Colonic mucosa (tissue), 4 donors: ENCODE measurements at places on chromosomes 4 and X.

DNA sequence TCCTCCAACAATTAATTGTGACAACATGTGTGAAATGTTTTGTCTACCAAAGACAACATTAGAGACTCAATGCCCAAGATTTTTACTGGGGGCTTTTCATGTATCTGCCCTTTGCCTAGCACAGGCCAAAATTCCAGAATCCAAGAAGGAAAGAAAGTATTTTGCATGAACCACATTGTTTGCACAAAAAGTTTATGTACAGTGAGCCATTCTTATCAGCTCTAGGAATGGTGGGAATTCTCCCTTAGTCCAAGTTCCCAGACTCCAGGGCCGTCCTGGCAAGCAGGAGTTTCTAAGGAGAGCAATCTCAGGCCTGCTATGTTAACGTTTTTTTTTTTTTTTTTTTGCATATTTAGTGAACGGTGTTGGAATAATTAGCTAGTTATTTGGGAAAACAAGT is 21.6 kb downstream of the GPRASP1 start:
- H3K4me1 ChIP-seq = no peaks in the 10 kb centered on the region
- H3K4me3 ChIP-seq = no peak overlapping the region
- H3K36me3 ChIP-seq = no peaks in the 10 kb centered on the region
- no peak overlapping the region for H3K27ac ChIP-seq
- no peak for DNase-seq

DNA sequence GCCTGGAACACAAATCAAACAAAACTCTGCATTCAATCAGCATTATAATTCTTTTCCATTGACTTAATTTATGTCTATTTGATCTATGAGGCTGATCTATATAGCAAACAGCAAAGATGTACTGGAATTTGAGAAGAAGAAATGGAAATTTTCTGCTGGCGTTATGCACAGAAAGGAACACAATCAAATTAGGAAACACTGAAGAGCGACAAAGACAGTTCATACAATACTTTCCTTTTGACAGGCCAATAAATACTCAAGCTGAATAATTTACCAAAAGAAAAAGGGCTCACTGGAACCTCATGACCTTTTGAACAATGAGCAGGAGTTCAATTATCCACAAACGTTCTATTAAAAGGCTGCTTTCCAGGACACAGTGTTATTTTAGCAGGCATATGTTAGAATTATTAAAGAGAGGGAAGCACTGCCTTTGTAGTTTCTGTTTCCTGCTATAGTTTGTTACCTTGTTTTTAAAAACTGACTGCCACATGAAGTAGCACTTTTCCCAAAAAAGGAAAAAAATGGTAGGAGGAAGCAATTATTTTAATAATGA is 8.1 kb downstream of the PDHA2 start:
- no peak overlapping the region for H3K4me3 ChIP-seq
- no peak for DNase-seq
- no peaks in the 10 kb centered on the region for H3K27me3 ChIP-seq
- H3K36me3 ChIP-seq = no peaks in the 10 kb centered on the region

GRCh38 chrX:51931566-51932150 is 38.2 kb downstream of the MAGED1 start:
- no peaks in the 10 kb centered on the region for H3K4me1 ChIP-seq
- H3K4me3 ChIP-seq = no peak overlapping the region
- DNase-seq = no peak

- H3K27ac ChIP-seq = no peak overlapping the region
- no peak for DNase-seq
- no peaks in the 10 kb centered on the region for H3K36me3 ChIP-seq
- no peaks in the 10 kb centered on the region for H3K4me1 ChIP-seq
- H3K27me3 ChIP-seq = no peaks in the 10 kb centered on the region
- H3K4me3 ChIP-seq = no peak overlapping the region
Observed at GRCh38 chr4:167339781-167340180, 105.5 kb upstream of the SPOCK3 start.
